Lower leg skin (tissue), 4 donors: ENCODE measurements at places on chromosomes 16 and 17. TPM values are rescaled to one million over a fixed set of nuclear protein-coding genes. Genes with fewer than 3 reads are reported as not detected.

GRCh38 chr17:77374170-77374936, 233.6 kb downstream of the SEC14L1 start:
- peak; percentile 97 for DNase-seq

ZNF207 gene
- total RNA-seq = 158 TPM

C16orf86 gene
- 6.7 TPM for total RNA-seq

MYH2 gene
- total RNA-seq = not detected

GRCh38 chr16:50802961-50803360, 61.1 kb downstream of the CYLD start:
- DNase-seq = no peak

CCL11 gene
- total RNA-seq = not detected

DNA sequence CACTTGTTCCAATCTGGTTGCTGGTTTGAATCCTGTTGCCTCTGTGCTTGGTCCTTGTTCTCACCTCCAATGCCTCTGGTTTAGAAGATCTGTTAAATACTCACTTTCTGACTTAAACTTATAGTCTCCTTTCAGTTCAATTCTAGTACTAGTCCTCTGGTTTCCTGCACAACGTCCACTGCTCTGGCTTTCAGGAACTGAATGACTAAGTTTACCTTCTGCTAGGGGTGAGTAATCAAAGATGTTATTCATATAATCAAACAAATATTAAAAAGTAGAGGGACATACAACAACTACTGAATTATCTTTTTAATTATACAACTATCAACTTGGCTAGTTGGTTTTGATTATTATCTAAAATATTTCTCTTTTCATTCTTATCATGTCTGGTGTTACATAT, 496.4 kb upstream of the TOM1L1 start:
- DNase-seq = no peak

- no peak for DNase-seq
These were observed 368.0 kb downstream of the FOXL1 start for GRCh38 chr16:86946396-86946795.

DNA sequence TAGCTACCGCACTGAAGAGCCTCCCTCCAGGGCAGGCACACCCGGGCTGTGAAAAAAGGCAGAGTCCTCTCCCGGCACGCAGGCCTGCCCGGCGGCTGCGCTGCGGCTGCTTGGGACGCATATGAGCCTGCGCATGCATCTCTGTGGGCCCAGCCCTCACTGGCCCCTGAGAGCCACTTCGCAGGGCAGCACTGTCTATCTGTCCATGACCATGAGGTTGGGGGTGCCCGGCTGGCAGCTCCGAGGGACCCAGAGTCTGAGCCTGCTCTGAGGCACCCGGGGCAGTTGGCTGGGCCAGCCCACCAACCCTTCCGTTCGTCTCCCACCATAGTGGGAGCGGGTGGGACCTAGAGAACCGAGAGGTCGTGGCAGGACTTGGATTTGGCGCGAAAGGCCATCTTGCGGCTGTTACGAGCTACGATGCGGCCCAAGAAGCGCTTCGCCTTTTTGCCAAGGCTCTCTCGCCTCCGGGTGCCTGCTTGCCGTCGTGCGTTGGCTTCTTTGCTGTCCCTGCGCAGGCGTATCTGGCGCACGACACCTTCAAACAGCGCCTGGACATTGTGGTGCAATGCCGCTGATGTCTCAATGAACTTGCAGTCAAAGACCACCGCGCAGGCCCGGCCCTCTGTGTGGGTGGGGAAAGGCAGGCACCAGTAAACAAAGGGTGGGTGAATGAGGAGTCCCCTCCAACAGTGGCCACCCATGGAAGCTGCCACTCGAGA, 3.2 kb upstream of the CDH16 start:
- no peak for DNase-seq

TUBG2 gene
- 12.8 TPM for total RNA-seq

GRCh38 chr17:17253406-17253805, 16.4 kb upstream of the FLCN start:
- DNase-seq = no peak

DNA sequence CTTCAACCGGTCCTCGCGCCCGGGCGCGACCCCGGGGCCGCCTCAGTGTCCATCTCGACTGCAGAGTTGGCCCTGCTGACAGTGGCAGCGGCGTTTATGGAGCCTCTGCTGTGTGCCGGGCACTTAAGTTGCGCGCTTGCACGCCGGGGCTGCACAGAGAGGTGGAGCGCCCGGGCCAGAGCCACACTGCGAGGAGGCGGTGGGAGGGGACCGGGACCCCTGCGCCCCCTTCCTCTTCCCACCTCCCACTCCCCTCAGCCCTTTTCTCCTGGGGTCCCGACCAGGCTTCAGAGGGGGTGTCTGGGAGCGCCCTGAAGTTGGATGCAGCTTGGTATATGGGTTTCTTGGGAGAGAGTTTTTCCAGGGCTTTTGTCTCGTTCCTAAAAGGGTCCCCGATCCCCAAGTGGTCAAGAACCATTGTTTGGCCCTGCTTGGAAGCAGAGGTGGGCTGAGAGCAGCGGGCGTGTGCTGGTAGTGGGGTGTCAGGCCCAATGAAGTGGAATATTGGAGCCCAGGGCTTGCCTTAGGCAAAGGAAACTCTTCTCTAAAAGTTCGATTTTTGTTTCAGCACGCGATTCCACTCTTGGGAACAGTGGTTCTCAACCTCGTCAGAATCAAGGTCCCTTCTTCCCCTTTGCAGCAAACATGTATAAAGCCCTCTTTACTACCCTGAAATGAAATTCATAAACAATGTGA, 605 bp downstream of the MRTFB start:
- no peak for DNase-seq

DNA sequence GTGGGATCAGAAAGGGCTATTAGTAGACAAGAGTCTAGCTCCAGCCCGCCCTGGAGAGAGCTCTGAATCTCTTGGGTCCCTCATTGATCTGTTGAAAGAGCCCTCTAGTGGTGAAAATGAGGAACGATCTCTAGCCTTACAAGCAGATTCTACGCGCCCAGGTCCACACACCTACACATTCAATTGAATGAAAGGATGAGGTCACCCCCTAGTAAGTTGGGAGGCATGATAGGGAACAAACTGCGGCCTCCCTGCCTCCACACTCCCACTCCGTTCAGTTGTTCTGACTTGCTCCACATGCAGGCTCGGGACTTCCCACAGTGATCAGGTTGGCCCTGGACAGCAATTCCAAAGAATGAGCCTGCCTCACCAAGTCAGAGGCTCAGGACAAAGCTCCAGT, 2.9 kb upstream of the CACNG3 start:
- DNase-seq = no peak

DNA sequence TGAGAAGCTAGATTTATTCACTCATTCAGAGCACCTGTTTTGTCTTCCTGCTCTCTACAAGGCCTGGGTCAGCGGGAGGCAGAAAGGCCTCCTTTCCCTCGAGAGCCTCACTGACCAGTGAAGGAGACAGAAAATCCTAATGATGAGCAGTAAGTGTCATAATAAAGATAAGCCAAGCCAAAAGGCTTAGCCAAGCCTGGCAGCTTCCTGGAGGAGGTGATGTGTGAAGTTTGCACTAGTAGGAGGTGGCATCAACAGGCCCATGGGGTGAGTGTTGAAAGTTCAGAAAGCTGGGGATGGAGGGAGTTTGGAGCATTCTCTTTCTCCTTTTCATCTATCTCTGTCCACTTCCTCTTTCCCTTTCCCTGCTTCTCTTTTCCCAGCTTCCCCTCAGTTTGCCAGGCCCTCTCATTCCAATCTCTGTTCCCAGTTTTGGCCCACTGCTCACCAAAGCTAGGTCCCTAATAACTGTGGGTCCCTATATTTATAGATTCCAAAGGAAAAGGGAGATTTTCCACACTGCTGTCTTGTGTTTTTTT, 16.5 kb upstream of the SPNS3 start:
- DNase-seq = no peak

SULT1A2 gene
- total RNA-seq = not detected

PARN gene
- total RNA-seq = 23.4 TPM

GRCh38 chr17:82408938-82409318, 9.2 kb upstream of the HEXD start:
- DNase-seq = no peak

CDH13 gene
- total RNA-seq = 189 TPM

- DNase-seq = peak; percentile 75
These were observed 175.3 kb downstream of the NPIPB11 start for GRCh38 chr16:29231244-29231643.

DNA sequence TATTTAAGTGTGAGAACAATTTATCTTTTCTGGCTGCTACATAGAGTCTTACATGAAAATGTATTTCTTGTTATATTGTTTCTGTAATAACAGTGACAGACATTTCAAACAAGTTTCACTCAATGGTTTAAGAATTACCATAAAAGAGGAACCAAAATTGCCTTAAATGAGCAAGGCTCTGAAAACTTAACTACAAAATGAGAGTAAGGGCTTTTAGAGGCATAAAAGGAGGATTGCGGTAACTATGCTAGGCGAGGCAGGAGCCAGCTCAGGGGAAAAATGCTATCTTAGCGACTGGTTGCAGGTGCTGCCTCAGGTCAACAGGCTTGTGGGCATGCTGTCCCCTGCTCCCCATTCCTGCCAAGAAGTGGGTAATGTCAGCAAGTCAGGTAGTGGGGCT, 81.7 kb upstream of the MSI2 start:
- DNase-seq = no peak

DPEP2NB gene
- not detected for total RNA-seq

- no peak for DNase-seq
These were observed 5.3 kb downstream of the IFI35 start for GRCh38 chr17:43011728-43012472.

TPPP3 gene
- 118 TPM for total RNA-seq

GRCh38 chr17:77101521-77102410, 39.0 kb upstream of the SEC14L1 start:
- DNase-seq = no peak

DNA sequence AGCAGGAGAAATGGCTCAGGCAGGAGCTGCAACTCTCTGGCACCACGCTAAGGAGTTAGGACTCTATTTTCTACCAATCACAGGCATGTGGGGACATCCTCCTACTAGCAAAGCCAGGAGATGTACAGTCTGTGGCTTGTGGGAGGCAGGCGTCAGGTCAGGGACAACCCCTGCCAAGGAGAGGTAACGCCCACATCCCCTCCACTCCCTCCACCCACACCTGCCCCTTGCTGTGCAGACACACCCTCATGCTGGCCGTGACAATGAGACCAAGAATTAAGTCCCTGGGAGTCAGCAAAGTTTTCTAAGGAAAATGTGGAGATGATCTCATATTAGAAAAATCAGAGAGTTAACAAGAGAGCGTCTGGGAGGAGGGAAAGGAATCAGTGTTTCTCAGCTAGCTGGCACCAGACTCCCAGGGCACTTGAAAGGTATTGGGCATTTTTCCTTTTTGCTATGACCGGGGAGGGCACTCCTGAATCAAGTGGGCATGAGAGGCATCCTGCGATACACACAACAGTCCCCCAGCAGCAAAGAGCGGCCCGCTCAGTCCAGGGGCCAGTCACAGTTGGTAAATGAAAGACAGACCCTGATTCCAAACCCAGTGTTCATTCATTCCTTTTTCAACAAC, 87.3 kb upstream of the RPL38 start:
- no peak for DNase-seq

DNA sequence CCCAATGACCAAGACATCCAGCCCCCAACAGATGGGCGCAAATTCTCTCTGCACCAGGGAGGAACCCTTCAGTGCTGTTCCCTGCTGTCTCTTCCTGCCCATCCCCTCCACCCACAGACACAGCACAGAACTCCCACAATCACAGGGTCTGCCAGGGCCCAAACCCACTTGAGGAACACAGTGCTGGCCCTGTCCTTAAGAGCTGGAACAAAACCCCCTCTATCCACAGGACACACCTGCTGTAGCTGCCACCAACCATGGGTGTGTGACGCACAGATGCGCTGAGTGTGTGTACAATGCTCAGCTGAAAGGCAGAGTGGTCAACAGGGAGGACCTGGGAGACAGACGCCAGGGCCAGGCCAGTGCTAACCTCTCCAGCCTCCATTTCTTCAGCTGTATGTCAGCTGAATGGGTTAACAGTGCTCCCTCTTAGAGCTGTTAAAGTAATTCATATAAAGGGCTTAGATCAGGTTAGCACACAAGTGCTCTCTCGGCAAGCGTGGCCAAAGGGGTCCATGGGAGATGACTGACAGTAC, 62.1 kb downstream of the AMFR start:
- DNase-seq = no peak

DNA sequence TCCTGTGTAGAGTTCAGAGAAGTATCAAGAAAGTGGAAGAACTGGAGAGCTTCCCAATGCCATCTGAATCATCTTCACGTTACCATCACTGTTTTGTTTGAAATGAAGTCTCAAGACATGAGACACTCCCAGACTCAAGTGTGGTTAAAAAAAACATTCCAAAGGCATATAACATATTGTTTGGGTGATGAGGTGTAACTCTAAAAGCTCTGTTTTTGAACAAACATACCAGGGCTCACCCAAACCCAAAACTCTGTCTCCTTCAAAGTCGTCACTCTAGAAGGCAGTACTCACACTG, 6.3 kb upstream of the ZCCHC14 start:
- no peak for DNase-seq

LCAT gene
- 11.0 TPM for total RNA-seq

DNA sequence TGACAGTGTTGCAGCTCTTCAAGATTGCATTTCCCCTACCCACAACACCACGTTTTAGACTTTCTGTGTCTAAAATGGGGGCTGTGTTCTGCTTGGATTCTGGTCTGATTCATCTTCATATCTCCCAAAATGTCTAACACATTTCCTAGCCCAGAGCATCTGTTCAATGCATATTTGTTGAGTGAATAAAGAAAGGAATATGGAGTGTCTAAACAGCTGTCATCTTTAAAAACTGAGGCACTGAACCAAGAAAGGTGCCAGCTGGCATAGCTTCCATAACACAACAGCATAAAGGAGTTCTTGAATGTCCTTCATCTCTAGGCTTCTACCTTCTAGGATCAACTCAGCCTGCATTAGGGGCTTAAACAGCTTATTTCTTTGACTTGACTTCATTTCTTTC, 67.4 kb downstream of the CDH11 start:
- no peak for DNase-seq

BICDL2 gene
- total RNA-seq = 87.2 TPM

KRTAP4-5 gene
- total RNA-seq = 0.34 TPM

SLFN11 gene
- total RNA-seq = 6.6 TPM

CD300E gene
- 0.37 TPM for total RNA-seq

NEK8 gene
- total RNA-seq = 3.8 TPM
